ENCODE measurements at places on chromosomes 11 and 22.

DNA sequence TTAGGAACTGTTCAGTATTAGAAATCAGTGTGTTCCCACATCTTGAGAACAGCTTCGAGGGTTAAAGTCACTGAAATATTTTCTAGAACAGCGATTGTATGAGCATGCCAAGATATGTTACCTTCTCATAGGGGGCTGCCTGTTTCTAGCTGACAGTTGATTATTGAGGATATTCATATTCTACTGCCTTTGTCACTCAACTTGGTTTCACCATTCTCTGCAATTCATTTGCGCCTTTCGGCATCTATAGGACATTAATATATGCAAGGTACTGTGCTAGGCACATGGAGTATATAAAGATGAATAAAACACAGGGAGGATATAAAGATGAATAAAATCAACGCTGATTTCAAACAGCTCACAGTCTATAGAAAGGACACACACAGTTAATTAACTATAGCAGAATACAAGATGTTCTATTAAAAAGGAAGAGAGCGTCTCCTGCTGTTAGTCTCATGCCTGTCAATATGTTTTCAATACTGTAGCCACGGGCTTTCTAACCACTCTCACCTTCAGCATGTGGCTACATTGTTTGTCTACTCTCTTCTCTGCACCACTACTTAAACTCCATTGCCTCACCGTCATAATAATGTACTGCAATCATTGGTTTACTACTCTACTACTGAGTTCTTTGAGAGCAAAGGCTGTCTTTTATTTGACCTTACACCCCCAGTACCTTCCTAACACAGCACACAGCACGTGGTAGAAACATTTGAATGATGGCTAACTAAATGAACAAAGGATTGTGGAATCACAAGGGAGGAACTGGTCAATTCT is 81.9 kb downstream of the RAB30 start:
- no peak for DNase-seq

- DNase-seq, result no peak
Measured at GRCh38 chr11:73734993-73735392, 25.9 kb downstream of the RAB6A start.

DNA sequence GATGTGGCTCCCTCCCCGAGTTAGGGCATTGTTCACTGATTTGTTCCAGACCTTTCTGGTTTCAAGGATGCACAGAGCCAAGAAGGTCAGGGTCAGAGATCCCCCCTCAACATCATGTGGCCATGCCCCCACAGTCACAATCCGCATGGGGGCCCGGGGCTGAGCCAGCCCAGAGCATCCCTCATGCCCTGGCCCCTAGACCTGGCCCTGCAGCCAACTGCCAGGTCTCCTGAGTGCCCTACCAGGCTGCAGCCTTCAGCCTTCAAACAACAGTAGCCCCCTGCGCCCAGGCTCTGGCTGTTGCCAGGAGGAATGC is 142.4 kb downstream of the CRYBB2 start:
- DNase-seq, result no peak

GRCh38 chr11:66371627-66372415 is at the start of gene SLC29A2:
Gene SLC29A2, minus strand, starts transcription at chr11:66371760. Its CDS starts 169 bp downstream, at chr11:66371591.
- peak; percentile 59 for DNase-seq

DNA sequence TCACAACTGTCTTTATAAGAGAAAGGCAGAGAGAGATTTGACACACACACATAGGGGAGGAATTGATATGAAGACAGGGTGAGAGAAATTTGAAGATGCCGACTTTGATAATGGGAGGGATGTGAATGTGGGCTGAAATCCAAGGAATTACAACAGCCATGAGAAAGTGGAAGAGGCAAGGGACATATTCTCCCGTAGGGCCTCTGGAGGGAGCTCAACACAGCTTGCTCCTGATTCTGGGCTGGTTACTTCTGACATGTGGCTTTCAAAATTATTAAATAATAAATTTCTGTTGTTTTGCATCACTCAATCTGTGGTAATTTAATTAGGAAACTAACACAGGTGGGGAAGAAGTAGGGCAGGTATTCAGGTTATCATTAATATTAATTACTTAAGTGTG is 282.9 kb downstream of the LUZP2 start:
- DNase-seq, result no peak

GRCh38 chr11:27907530-27907929 is 200.4 kb downstream of the KIF18A start:
- no peak for DNase-seq

GRCh38 chr22:36767035-36767775 is 8.7 kb downstream of the IFT27 start:
- DNase-seq, result no peak

GRCh38 chr22:43433451-43434274 is 21.8 kb downstream of the MPPED1 start:
- DNase-seq, result no peak

GRCh38 chr11:19903620-19904069 is 191.0 kb downstream of the NAV2 start:
- peak; percentile 42 for DNase-seq

DNA sequence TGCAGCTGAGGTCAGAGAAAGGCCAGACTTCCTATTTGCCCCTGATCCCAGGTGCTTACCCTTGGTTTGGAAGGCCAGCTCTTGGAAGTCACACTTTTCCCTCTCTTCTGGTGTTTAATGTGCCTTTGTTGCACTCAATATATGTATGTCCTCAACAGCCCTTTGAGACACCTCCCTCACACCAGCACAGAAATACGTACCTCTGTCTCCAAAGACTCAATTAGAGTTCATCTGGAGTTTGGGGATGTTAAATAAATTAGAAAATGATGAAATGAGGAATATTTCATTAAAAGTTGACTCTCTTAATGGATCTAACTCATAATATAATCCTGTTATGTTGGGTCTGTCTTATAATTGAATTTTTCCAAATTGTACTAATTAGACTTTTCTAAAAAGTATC is at the start of gene OR9G4:
Gene OR9G4 (minus strand): TSS at position 101 of the 400 bp plus-strand sequence. CDS start 4,931 bp downstream, outside the sequence.
- DNase-seq, result no peak

DNA sequence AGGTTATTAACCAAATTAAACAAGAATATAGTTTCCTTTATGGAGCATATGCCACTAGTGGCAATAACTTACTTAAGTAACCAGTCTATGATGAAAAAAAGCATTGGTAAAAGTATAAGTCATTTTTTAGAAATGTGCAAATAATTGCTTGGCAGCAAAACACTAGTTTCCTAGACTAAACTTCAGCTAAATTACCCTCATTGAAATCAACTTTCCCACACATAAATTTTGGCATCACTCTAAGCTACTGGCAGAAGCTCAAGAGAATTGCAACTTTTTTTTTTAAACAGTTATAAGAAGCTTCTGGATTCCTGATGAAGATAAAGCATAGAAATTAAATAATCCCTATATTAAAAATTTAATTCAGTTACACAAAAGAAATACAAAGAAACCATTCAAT is 12.5 kb downstream of the CCDC34 start:
- no peak for DNase-seq

Measured in activated CD4-positive, CD25-positive, alpha-beta regulatory T cell treated with anti-CD3 and anti-CD28 coated beads, Interleukin-2, amount 50 U/mL, for 72 hours (primary cell).